SJCRH30 (cell line): ENCODE measurements at places on chromosomes 7 and 10.

DNA sequence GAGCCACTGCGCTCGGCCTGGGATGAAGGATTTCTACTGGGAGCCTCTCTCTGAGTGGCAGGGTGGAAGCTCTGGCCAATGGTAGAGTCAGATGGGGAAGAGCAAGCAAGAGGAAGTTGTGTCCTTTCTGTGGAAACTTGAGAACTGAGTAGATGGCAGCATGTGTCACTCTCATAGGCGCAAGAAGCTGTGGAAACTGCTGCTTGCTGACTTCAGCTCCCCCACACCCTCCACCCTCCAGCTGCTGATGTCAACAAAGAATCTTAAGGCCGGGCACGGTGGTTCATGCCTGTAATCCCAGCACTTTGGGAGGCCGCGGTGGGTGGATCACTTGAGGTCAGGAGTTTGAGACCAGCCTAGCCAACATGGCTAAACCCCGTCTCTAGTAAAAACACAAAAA, 39.8 kb upstream of the SRGN start:
- DNase-seq = peak; percentile 84

- peak; percentile 53 for DNase-seq
Observed at GRCh38 chr10:126147866-126148587, 240.2 kb downstream of the ADAM12 start.

DNA sequence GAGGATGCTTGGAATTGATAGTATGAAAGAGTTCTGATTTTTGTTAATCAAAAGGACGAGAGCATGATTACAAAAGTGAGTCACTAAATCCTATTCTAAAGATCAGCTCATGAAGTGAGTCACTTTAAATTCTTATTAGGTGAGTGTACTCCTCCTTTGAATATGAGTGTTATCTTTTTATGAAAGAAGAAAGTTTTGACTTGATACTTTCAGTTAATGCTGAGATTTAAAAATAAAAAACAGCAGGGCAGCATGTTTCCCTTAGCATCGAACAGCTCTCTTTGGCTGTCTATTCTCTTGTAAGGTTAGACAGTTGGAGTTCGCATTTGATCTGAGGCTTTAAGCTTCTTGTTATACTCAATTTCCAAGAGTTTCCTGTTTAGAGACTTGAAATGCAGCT, 222.0 kb downstream of the TWIST1 start:
- DNase-seq = no peak

DNA sequence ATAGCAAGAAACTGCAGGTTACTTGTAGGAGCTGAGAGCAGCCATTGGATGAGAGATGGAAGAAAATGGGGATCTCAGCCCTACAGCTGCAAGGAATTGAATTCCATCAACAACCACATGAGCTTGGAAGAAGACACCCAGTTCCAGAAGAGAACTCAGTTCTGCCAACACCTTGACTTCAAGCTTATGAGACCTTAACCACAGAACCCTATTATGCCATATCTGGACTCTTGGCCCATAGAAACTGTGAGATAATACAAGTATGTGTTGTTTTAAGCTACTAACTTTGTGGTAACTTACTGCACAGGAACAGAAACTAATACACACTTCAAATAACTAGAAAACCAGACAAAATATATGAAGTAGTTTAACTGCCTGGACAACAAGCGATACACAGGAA, 212.4 kb upstream of the CACNA2D1 start:
- no peak for DNase-seq

GRCh38 chr10:110258542-110258941, 46.2 kb downstream of the SMNDC1 start:
- no peak for DNase-seq

DNA sequence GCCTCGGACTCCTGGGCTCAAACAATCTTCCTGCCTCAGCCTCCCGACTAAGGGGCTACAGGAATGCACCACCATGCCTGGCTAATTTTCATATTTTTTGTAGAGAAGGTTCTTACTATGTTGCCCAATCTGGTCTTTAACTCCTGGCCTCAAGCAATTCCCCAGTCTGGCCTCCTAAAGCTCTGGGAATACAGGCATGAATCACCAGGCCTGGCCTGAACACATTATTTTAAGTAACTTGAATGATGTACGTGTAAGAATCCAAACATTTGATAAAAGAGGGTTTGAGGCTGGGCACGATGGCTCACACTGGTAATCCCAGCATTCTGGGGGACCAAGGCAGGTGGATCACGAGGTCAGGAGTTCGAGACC, 13.0 kb upstream of the BAMBI start:
- DNase-seq = no peak

GRCh38 chr7:130491841-130492522, at the start of gene MEST:
Gene MEST (plus strand): TSS chr7:130492085. CDS start chr7:130492314, 229 bp downstream.
- DNase-seq = peak; percentile 84

DNA sequence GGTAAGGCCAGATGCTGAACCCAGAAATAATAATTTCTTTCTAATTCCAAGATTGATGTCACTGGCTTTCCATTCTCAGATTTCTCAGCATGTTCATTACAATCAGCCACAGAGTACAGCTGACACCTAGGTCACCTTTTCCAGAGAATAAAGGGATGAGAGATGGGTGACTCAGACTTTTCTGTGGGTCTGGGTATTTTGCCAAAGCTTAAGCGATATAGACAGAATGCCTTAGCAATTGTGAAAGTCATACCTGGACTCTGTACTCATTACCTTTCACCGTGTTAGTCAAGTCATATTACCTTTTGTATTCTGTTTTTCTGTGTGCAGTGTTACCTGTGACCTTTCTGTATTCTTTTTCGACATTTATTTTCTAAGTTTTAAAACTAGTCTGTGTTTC, 10.6 kb upstream of the PRTFDC1 start:
- DNase-seq = no peak

DNA sequence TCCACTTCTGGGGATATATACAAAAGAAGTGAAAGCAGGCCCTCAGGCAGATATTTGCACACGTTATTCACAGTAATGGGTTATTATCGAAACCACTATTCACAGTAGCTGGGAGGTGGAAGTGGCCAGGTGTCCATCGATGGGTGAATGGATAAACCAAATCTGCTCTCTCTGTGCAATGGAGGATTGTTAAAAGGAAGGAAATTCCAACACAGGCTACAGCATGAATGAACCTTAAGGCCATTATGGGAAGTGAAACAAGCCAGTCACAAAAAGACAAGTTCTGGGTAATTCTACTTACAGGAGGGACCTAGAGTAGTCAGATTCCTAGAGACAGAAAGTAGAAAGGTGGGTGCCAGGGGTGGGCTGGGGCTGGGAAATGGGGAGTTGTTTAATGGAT, 48.5 kb upstream of the BHLHA15 start:
- DNase-seq = no peak

DNA sequence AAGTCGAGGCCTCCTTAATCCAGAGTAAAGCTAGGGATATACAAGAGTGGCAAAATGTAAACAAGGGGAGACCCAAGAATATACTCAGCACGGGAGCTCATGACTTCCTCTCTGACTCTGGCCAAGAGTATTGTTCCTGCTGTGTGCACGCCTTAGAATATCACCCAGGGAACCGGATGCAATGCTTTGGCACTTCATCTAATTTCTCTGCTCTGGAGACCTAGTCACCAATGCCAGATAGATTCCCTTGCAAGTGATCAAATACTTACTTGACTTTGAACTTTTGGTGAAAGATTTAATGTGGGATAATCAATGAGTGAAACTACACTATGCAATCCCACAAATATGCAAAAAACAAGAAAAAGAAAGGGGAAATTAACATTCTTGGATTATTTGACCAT, 695.5 kb downstream of the INHBA start:
- no peak for DNase-seq

DNA sequence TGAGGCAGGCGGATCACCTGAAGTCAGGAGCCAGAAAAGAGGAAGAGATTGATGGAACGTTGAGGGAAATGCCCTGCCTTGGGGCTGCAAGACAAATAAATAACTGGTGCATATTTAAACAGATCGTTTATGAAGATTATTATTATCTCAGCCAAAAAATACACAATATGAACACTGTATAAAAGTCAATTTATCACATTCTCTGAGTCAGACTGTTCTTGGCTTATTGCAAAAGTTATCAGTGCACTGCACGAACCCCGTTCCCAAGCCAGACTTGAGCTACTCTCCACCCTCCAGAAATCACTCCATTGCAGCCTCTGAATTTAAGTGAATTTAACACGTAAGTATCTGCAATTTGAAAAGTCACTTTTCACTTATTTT, 1.6 kb downstream of the DNMBP start:
- no peak for DNase-seq

DNA sequence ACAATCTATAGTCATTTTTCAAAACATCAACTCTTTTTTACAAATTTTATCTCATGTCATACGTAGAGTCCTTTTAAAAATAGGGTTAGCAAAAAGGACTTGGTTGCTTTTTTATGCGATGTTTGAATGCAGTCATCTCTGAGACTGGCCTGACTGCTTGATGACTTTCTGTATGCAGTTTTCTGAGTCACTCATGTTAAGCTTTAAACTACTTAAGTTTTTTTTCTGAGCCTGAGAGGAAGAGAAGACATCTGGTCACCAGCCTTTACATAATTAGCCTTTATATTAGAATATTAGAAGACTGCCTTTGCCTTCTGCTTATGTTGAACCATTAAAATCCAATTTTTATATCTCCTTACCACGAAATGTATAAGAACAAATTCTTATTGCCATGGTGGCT, 834.4 kb upstream of the MBL2 start:
- no peak for DNase-seq

DNA sequence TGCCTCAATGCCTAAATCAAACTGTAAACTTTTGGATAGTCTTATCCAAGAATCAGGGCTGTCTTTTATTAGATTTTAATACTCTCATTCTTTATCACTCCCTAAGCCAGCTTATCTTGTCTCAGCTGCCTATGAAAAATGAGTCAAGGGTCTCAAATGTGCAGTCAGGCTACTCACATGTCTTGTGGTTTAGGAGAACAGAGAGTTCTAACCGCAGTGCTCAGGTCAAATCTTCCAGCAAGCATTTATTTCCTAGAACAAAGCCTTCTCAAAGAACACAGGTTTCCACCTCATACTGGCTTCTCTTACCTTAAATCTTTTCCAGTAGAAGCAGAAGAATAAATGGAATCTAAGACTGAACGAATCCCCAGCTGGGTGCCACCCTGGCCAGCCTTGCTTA, 23.5 kb downstream of the HTR5A start:
- DNase-seq = no peak

GRCh38 chr10:62396864-62397263, 22.7 kb downstream of the ZNF365 start:
- no peak for DNase-seq

- no peak for DNase-seq
Observed at GRCh38 chr10:58341947-58342346, 7.1 kb downstream of the UBE2D1 start.

DNA sequence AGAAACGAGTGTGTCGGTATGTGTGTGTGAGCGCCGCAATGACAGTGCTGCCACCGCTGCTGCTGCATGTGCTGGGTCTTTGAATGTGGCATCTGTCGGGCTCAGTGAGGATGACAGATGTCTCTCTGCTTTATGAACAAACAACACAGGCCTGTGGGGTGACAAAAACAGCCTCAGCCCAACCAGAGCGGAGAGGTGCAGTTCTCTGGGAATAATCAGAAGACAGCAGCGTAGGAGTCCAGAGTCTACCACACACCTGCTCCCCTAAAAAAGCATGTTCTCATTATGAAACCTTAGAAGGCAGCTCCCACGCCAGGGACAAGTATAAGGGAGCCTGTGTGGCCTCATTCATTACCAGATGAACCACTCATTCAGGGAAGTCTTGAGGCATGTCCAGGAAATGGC, 278.3 kb downstream of the KCNMA1 start:
- peak; percentile 71 for DNase-seq

DNA sequence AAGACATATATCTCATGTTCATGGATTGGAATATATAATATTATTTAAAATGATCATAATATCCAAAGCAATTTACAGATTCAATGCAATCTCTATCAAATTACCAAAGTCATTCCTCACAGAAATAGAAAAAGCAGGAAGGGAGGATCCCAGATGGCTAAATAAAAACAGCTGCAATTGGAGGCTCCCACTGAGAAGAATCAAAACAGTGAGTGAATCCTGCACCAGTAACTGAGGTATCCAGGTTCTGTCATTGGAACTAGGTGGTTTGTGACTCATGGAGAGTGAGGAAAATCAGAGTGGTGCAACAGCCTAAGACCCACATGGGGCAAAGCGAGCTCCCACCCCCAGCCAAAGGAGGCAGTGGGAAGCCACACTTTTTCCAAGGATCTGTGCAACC, 128.4 kb downstream of the MTERF1 start:
- no peak for DNase-seq

- DNase-seq = no peak
Observed at GRCh38 chr7:69199661-69200060, 398.6 kb upstream of the AUTS2 start.

GRCh38 chr7:157017149-157017548, 6.7 kb upstream of the MNX1 start:
- no peak for DNase-seq

DNA sequence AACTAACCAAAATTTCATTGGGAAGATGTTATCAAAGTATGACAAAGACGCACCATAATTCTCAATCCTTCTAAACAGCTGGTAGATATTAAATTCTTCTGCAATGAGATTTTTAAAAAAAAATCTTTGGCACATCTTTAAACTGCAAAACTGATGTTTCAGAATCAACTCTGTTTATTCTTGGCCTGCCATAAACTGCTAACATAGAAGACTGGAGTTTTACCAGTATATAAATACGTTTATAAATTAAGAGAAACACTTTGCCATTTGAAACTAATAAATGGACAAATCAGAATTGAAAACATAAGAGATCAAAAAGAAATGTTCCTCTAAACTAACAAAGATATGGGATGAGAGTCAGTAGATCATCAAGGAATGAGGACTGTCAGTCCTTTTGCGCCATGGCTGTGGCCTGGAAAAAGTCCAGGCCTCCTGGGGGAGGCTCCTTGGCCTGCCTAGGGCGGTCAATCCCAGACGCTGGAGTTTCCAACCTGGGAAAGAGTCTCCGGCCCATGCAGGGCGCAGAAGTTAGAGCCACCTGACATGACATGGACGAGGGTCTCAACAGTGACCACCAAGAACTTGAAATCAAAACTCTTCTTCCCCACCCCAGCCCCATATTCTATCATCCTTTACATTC, 34.2 kb upstream of the NEBL start:
- no peak for DNase-seq

- DNase-seq = no peak
Observed at GRCh38 chr10:124518366-124518765, 56.7 kb downstream of the LHPP start.

GRCh38 chr10:49622426-49623425, 8.9 kb downstream of the CHAT start:
- no peak for DNase-seq

GRCh38 chr7:87220026-87220733, 648 bp upstream of the TMEM243 start:
- DNase-seq = peak; percentile 85

GRCh38 chr7:145123502-145123901, 287.6 kb upstream of the TPK1 start:
- no peak for DNase-seq

- no peak for DNase-seq
Observed at GRCh38 chr10:17239345-17240085, 11.5 kb downstream of the VIM start.
